ENCODE measurements at places on chromosomes 11 and 22.
A peak's percentile ranks its signal among the peaks of the same experiment; 100 is the strongest.

DNA sequence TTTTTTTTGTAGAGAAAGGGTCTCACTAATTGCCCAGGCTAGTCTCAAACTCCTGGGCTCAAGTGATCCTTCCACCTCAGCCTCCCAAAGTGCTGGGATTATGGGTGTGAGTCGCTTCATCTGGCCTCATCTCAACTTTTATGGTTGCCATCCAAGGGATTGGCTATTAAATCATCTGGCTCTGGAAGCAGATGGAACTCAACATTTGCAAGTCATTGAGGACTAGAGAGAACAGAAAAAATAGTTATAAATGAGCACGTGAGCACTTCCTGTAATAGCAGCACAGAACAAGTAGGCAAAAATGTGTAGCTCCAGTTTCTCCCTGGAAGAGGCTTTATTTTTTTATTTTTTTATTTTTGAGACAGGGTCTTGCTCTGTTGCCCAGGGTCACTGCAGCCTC lies 22.3 kb upstream of the PATL1 start:
- DNase-seq, result no peak

DNA sequence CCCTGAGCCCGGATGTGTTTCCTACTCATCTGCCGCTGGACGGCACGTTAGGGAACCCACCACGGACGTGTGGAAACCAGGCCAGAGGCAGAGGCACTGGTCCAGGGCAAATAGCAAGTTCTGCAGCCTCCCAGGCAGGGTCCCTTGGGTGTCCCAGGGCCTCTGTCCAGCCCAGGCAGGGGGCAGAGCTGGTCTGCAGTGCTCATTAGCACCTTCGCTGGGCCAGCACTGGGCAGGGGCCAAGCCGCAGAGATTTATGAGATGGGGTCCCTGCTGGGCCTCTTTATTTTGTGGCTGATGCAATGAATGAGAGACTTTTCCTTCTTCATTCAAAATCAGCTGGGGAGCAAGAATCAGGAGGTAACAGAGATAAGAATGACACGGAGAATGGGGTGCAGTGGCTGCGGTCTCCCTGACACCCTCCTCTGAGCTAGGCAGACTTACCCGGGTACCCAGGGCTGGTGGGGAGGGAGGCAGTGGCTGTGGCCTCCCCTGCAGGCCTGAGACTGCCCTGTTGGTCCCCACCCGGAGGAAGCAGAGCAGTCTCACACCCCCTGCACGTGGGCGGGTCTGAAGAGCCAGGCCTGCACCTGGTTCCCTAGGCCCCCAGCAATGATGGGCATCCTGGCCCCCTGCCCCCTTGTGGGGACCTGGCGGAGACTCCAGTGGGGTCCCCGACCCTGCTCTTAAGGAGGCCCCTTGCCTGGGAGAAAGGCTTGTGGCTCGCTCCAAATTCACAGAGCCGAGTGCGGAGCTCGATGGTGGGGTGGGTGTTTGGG lies 14.0 kb upstream of the PARVG start:
- DNase-seq, result no peak

DNA sequence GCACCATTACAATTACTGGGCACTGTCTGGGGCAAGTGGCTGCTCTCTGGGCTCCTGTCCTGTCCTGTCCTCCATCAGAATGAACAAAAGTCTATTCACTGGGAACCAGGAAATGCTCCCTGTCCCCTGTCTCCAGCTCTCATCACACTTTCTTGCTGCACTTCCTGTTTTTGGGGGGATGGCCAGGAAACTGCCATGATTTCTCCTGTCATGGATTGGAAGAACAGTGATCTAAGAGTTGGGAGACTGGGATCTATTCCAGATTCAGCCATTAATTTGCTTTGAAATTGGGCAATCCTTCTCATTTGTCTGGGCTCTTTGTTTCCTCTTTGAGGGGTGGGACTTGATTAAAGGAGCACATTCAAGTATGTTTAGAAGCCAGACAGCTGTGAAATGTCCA lies 61.4 kb upstream of the KIRREL3 start:
- no peak for DNase-seq

DNA sequence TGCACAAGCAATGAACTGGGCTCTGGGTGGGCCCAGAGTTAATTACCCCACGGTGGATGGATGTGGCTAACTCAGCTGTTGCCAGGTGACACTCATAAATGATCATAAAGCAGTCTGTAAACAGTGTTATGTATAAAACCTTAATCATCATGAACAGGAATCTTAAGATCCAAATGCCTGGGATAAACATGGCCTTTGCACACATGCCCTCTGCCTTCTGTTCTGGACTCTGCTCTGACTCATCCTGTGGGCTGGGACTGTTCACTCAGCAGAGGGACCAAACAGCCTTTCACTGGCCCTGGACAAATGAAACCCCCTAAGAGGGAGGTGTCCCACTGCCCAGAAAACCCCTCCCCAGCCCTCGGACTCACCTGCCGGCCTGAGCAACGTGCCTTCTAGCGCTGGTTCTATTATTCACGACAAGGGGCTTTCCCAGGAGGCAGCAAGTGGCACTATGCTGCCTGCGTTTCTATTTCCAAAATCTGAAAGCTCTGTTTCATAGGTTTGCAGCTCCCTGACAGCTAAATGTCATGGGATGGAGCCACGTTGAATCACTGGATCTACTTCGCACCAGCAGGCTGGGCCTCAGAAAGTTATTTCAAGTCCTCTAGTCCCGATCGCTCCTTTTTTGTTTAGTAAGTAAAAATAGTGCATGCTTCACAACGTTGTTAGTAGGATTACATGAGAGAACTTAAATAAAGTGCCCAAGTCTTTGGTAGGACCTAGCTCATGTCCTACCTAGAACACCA lies 53.0 kb downstream of the LARGE1 start:
- no peak for DNase-seq

DNA sequence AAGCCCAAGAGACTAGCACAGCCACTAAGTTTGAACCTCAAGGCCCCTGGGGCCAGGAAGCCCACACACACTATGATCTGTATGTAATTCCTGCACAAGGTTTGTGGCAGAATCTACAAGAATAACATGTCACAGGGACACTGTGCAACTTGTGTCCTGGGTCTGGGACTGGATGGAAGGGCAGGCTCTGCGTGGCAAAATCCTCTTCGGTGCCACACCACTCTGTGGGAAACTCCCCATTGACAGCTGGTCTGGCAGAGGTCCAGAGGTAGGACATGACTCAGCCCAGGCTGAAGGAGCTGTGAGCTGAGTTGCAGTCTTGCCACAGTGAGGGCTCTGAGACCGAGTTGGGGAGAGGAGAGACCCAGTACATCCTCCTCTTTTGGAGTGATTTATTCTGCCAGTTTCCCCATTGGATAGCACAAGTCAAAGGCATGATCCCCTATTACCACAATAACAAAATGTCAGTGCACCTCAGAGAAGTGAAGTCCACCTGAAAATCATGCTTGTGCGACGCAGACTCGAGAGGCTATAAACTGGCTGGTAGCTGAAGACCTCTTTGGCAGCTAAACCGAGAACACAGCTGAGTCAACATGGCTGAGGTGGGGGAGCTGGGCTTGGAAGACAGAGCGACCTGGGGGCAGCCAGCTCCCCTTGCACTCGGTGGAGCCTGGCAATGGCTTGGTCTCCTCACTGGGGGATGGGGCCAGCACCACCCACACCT lies 23.3 kb upstream of the SERPIND1 start:
- DNase-seq, result no peak

DNA sequence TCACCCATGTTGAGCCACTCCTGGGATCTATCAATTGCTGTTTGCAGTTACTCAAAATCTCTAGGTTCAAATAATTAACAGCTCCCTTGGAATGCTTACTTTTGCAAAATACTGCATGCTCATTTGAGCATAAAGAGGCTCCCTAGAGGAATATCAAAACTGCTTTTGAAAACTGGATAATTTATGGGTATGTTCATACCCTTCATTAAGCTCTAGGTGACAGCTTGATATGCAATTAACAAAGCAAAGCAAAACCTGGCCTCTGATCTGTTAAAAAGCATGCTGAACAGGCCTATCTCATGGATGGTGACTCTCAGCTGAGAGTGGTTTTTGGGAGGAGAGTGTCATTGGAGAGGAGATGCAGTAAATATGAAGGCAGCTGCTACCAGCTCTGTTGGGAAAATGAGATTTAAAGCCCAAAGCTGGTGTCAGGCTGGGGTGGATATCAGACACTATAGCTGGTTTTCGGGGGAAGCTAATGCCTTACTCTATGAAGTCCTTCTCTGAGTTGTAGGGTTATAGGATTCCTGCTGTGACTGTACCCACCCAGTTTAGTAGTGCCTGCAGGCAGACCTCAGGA lies 110.9 kb downstream of the RASSF10 start:
- peak; percentile 51 for DNase-seq

DNA sequence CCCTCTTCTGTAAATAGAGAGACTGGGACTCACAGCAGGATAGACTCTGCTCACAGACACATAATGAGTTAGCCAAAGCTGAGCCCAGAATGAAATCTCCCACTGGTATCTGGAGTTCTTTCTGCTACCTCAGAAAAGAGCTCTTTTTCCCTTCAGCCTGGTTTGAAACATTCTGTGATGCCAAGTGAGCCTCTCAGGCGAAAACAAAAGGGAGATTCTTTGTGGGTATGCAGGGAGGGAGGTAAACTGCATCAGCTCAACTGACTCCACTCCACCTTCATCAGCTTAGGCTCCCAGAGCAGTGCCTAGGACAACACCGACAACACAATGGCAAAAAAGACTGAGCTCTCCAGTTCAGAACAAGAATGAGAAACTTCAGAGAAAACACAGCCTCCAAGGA lies 55.1 kb upstream of the SCUBE2 start:
- no peak for DNase-seq

- DNase-seq, result no peak
Measured at GRCh38 chr11:118872403-118872821, 11.3 kb upstream of the CXCR5 start.

GRCh38 chr11:44760917-44761550 lies 34.3 kb downstream of the TSPAN18 start:
- DNase-seq, result no peak

DNA sequence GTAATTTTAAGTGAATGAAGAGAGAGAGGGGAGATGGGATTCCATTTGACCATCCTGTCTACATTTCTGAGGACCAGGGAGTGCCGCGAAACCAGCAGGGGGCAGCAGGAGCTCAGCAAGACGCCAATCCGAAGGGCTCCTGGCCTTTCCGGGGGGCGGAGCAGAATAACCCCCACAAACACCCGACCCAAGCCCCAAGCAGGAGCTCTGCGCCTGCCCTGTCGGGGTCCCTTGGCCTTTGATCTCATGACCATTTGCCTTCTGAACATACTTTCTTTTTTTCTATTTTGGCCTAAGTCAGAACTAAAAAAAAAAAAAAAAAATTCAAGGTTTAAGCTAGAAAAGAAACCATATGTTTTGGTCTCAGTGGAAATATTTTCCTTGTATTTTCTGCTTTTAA lies 21.9 kb upstream of the SCN2B start:
- peak; percentile 8 for DNase-seq

DNA sequence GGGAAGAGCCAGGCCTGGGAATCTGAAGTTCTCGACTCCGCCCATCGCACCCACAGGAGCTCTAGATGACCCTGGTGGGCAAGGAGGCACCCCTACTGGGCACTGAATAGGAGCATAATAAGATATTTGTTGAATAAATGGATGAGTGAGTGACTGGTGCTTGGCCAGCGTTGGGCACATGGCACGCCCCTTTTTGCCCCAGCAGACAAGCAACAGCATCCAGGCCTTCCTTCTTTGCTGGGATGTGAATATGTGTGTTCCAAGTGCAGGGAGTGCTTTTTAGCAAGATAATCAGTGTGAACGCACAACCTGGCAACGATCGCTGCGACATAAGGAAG lies 443 bp upstream of the CELF1 start:
- DNase-seq, result no peak

DNA sequence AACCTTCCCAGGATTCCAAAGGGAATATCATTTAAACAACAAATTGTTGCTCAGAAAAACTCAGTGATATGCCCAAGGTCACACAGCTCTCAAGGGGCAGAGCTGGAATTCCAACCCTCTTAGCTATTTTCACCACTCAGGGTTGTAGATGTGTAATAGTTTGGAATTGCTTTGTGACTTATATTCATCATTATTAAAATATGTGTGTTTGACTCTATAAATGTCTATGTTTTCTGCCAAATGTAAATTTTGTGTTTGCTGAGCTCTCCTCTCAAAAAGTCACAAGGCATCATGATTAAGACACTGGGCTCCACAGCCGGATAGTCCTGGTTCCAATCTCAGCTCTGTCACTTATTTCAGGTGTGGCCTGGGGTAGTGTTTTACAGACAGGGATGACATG lies 407.3 kb downstream of the TMEM135 start:
- DNase-seq, result no peak

- DNase-seq, result no peak
Measured at GRCh38 chr11:93819966-93820695, 30.3 kb downstream of the VSTM5 start.

- no peak for DNase-seq
Measured at GRCh38 chr11:61890529-61891330, 615 bp downstream of the FADS3 start.

GRCh38 chr22:17063411-17064106 lies 21.2 kb upstream of the IL17RA start:
- DNase-seq, result no peak

- DNase-seq, result no peak
Measured at GRCh38 chr11:119787074-119787461, 58.1 kb upstream of the NECTIN1 start.

GRCh38 chr22:49929211-49929979 lies 11.0 kb downstream of the CRELD2 start:
- DNase-seq, result peak; percentile 31

GRCh38 chr11:70315716-70316115 lies 45.2 kb downstream of the PPFIA1 start:
- DNase-seq, result no peak

GRCh38 chr22:43197271-43197941 lies 10.5 kb upstream of the TTLL12 start:
- no peak for DNase-seq

DNA sequence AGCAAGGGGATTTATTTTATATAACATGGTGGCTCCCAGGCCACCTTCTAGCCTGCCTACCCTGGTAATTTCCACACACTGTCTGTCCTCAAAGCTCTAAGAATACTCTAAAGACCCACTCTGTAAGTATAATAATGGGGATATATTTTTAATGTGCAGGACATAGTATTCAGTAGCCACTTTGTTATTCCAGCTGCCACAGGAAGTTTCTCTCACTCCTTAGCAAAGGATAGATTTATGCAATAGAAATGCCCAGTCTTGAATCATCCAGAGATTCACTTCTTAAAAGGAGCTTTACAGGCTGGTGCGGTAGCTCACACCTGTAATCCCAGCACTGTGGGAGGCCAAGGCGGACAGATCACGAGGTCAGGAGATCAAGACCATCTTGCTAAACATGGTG lies 68.4 kb upstream of the LDLRAD3 start:
- DNase-seq, result no peak

Measured in NCI-H2107 (cell line).